Hepatocyte (in vitro differentiated cells): ENCODE measurements at places on chromosomes 13 and 19.

- peak; percentile 74 for DNase-seq
Measured at GRCh38 chr19:33819880-33820781, 23.5 kb downstream of the KCTD15 start.

GRCh38 chr13:36801035-36801434, 18.0 kb upstream of the RFXAP start:
- no peak for DNase-seq

GRCh38 chr19:40702337-40703012, 12.0 kb upstream of the NUMBL start:
- DNase-seq: peak; percentile 66

GRCh38 chr13:35953537-35954206, 177.5 kb downstream of the DCLK1 start:
- peak; percentile 90 for DNase-seq

DNA sequence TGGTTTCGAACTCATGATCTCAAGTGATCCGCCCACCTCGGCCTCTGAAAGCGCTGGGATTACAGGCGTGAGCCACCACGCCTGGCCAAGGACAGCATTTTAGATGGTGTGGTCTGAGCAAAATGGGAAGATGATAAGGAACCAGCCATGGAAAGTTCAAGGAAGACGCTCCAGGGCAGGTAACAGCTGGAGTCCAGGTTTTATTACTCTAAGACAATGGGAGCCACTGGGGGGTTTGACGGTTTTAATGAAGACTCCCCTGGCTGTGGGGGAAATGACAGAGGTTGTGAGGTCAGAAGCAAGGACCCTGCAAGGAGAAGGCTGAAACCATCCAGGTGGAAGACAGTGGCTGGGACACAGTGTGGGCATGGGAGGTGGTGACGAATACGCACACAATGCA, 20.9 kb downstream of the PRKD2 start:
- DNase-seq: no peak

- no peak for DNase-seq
Measured at GRCh38 chr13:48431987-48432615, 19.2 kb upstream of the LPAR6 start.

- no peak for DNase-seq
Measured at GRCh38 chr13:50684366-50684765, 159.1 kb downstream of the DLEU7 start.
